ENCODE measurements at places on chromosomes 3 and 15. TPM values are rescaled to one million over a fixed set of nuclear protein-coding genes. Genes with fewer than 3 reads are reported as not detected.

ARGFX gene
- total RNA-seq: not detected

SEMA5B gene
- total RNA-seq: not detected

LRRC31 gene
- total RNA-seq: not detected

PDZRN3 gene
- total RNA-seq: not detected

SIN3A gene
- total RNA-seq: 97.5 TPM

CTXN2 gene
- not detected for total RNA-seq

NDUFB4 gene
- total RNA-seq: 108 TPM

ISL2 gene
- total RNA-seq: 1.3 TPM

RUBCN gene
- 45.2 TPM for total RNA-seq

GXYLT2 gene
- total RNA-seq: not detected

GOLGA6A gene
- total RNA-seq: not detected

CFAP100 gene
- not detected for total RNA-seq

PDIA5 gene
- total RNA-seq: 28.9 TPM

ADCY5 gene
- total RNA-seq: not detected

ADGRG7 gene
- total RNA-seq: not detected

SLC7A14 gene
- total RNA-seq: not detected

ZNF662 gene
- 0.47 TPM for total RNA-seq

ACTC1 gene
- total RNA-seq: not detected

CD96 gene
- total RNA-seq: 79.1 TPM

PGBD4 gene
- 3.9 TPM for total RNA-seq

ROBO2 gene
- total RNA-seq: not detected

CASR gene
- total RNA-seq: not detected

DAZL gene
- 0.10 TPM for total RNA-seq

GPR149 gene
- not detected for total RNA-seq
